AG10803 (cell line): ENCODE measurements at places on chromosomes 13 and 19.

- DNase-seq: no peak
Measured at GRCh38 chr19:51325161-51325976, 13.9 kb downstream of the IGLON5 start.

- DNase-seq: peak; percentile 26
Measured at GRCh38 chr19:1470305-1471009, 8.6 kb downstream of the C19orf25 start.

DNA sequence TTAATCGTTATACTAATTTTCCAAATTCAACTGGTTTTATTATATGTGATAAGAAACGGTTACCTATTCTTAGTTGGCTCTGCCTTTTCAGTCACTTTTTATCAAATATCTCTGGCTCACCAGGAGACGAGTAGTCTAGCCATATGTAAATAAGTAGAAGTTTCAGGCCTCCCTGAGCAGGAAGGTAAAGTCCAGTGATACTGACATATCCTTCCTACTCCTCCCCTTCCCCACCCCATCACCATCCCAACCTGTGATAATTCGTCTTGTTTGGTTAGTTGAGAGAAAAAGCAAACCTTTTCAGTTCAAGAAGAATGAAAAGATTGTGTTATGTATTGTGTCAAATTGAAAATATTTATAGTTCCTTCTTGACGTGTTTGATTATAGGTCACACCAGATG, 53.9 kb downstream of the TM9SF2 start:
- no peak for DNase-seq

GRCh38 chr13:44075113-44075512, 195.4 kb downstream of the LACC1 start:
- no peak for DNase-seq

- DNase-seq: no peak
Measured at GRCh38 chr13:52931131-52931530, 82.7 kb upstream of the PCDH8 start.

GRCh38 chr13:52999093-52999696, 29.4 kb upstream of the OLFM4 start:
- no peak for DNase-seq

DNA sequence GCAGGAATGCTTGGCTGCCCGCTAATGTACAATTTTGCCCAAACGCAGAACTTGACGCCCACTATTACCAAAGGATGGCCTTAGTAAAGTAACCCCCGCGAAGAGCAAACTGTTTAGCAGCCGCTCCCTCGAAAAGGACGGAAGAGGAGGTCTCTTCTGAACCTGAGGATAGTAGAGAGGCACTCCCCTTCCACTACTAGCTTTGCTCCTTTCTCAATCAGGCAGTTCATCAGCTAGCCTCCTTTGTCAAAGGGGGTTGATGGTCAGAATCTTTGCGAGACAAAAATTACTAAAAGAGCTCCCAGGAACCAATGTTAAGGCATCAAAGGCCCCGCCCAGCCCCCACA, 534 bp downstream of the CAB39L start:
- peak; percentile 34 for DNase-seq

GRCh38 chr13:35765366-35765765, 288.9 kb upstream of the MAB21L1 start:
- peak; percentile 20 for DNase-seq
